ENCODE measurements at places on chromosomes 12 and 14.
A peak's percentile ranks its signal among the peaks of the same experiment; 100 is the strongest.

DNA sequence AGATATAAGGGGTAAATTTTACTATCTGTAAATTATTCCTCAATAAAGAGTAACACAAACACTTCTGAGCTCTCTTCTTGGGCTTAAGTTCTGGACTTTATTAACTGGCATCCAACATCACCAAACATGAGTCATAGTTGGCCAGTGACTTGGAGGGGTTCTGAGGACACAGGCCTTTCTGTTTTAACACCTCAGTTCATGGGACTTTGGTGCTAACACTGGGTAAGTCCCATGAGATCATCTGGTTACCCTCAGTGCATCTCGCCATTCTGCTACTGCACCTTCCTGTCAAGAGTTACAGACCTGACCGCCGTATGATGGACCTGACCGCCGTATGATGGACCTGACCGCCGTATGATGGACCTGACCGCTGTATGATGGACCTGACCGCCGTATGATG is 9.9 kb downstream of the SLC15A4 start:
- no peak for DNase-seq

DNA sequence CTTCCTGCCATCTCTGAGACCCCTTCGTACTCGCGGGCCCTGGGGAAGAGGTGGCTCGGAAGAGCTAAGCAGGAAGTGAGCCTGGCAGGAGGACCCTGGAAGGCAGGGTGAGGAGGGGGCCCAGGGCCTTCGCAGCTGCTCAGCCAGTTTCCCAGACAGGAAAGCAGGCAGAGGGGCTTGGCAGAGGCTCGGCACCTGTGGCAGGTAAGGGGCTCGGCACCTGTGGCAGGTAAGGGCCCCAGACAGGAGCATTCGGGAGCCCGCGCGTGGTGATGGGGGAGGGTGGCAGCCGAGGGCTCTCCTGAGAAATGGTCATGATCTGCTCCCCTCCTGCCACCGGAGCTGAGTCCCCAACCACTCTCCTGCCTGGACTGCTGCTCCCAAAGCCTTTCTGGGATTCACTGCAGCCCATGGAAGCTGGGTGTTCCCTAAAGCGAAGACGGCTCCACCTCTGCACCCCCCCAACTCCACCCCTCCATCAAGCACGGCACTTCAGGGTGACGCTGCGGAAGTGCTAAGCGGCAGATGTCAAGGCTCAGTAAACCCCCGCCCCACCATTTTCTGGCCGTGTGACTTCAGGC is 63.2 kb downstream of the PRIMA1 start:
- DNase-seq: no peak

DNA sequence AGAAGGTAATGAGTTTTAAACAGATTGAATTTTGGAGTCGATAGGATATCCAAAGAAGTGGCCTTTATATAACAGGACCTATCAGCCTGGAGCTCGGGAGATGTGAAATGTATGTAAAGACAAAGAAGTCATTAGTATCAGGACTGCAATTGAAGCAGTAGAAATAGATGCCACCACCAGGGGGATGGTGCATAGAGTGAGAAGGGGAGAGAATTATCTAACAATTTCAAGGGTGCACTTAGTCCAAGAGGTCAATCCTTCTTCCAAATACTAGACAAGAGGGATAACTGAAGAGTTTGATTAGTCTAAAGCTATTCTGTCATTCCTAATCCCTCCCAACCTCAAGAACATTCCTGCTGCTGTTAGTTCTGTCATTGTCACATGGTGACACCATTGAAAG is 127.8 kb downstream of the CFAP54 start:
- DNase-seq: peak; percentile 11

DNA sequence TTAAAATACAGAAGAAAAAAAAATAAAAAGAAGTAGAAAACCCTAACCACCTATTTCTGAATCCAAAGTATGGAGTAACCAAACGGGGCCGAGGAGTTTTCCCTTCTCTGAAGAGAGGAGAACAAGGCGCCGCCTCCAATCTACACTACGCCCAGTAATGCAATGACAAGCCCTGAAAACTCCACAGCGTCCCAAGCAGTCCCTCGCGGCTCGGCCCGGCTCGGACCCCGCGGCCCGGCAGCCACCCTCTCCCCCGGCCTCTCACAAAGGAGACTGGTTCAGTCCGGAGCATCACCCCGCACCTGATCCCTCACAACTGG is 371 bp downstream of the CHD8 start:
- DNase-seq: no peak

- no peak for DNase-seq
These were observed 62.3 kb downstream of the ETV6 start for GRCh38 chr12:11711651-11712327.

DNA sequence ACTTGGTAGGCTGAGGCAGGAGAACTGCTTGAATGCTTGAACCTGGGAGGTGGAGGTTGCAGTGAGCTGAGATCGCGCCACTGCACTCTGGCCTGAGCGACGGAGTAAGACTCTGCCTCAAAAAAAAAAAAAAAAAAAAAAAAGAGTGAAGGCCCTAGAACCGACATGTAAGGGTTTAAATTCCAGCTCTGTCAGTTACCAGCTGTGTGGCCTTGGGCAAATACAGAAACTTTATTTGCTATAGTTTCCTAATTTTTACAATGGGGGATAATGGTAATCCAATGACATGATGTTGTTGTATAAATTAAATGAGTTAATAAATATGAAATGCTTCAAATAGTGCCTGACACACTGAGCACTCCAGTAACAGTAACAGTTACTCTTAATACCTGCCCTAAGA is 19.6 kb upstream of the PYGL start:
- no peak for DNase-seq

DNA sequence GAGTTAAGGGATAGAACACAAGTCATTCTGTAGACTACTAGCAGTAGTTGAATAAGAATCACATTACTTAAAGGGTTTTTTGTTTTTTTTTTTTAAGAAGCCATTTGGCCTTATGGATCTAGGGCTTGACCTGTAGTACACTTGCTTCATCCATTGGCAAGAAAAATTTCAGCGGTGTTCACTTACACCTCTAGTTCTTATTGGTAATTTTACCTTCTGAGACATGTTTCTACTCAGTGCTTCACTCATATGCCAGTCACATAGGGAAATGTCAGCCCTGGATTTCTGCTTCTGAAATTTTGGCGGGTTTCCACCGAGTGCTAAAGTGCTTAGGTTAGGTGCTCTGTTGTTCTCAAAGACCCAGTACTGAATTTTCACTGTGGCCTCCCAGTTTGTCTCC is 72.9 kb downstream of the FRMD6 start:
- DNase-seq: no peak

- DNase-seq: no peak
These were observed 108.7 kb upstream of the PRICKLE1 start for GRCh38 chr12:42698213-42698612.

Measured in HuH-7 (cell line).